ENCODE measurements at places on chromosomes 12 and 14.

- no peak for DNase-seq
Measured at GRCh38 chr14:87698481-87698880, 294.5 kb downstream of the GALC start.

- DNase-seq: no peak
Measured at GRCh38 chr14:90554341-90554740, 157.5 kb downstream of the CALM1 start.

GRCh38 chr12:102726686-102727085, 190.4 kb downstream of the PAH start:
- peak; percentile 1 for DNase-seq

DNA sequence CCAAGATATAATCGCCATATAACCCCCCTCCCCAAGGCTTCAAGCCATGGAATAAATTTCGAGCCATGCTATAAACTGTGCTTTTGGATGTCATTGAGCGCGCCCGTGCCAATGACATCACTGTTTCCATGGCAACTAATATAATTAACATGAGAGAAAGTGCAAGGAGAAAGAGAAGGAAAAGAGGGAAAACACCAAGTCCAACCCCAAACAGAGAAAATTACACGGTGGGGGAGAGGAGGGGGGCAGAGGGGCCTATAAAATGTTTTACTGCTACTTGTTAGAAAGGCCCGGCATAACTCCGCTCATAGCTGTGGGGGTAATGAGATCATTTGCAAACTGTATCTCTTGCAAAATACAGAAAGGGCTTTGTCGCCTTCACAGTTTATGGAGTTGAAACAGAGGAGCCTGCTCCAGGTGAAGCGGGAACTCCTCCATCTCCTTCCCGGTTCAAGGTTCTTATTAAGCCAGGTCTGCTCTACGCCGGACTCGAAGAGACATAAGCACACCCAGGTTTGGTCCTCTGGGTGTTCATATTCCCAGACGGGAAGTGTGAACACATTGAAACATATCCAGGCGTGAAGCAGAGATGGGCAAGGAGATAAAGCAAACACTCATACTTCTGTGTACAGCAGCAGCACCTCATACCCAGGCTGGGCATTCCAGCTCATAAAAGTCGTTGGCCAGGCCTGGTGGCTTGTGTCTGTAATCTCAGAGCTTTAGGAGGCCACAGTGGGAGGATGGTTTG, 99.1 kb upstream of the MAP1LC3B2 start:
- DNase-seq: peak; percentile 36

DNA sequence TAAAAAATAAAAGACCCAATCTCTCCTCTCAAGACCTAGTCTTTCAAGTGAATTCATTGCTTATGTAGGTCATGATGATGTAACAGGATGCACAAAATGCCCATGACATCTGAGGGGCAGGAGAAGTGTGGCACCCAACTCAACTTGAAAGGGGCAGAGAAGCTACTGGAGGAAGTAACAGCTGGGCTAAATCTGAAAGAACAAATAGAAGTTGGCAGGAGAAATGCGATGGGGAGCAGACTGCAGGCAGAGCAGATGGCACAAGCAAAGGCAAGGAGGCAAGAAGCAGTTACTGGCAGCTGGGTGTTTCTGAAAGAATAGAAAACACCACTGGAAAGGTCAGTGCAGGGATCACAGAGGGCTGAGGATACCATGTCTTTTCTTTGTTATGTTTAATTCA, 14.6 kb downstream of the SLC38A4 start:
- no peak for DNase-seq

DNA sequence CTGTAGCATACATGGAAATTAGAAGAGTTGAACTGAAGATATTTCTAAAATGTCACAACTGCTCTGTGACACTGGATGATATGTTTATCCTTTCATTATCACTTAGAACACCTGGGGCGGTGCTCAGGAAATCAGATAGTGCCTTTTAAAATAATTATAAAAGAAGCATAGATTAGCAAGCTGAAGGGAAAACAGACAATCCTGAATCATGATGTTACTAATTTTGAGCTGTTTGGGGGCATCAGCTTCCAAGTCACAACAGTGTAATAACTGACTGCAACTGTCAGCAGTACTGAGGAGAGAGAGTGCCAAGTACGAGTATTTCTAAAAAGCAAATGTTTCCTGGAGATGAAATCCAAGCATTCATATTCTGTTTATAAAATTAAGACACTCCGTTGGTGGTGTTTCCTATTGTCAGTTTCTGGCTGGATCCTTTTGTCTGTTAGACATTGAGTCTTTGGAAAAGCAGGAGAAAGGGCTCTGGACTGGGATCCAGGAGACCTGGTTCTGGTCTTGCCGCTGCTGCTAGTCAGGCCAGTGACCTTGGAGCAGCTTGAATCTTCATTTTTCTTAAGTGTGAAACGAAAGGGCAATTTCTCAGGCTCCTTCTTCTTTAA, 380.1 kb downstream of the EGLN3 start:
- DNase-seq: no peak

DNA sequence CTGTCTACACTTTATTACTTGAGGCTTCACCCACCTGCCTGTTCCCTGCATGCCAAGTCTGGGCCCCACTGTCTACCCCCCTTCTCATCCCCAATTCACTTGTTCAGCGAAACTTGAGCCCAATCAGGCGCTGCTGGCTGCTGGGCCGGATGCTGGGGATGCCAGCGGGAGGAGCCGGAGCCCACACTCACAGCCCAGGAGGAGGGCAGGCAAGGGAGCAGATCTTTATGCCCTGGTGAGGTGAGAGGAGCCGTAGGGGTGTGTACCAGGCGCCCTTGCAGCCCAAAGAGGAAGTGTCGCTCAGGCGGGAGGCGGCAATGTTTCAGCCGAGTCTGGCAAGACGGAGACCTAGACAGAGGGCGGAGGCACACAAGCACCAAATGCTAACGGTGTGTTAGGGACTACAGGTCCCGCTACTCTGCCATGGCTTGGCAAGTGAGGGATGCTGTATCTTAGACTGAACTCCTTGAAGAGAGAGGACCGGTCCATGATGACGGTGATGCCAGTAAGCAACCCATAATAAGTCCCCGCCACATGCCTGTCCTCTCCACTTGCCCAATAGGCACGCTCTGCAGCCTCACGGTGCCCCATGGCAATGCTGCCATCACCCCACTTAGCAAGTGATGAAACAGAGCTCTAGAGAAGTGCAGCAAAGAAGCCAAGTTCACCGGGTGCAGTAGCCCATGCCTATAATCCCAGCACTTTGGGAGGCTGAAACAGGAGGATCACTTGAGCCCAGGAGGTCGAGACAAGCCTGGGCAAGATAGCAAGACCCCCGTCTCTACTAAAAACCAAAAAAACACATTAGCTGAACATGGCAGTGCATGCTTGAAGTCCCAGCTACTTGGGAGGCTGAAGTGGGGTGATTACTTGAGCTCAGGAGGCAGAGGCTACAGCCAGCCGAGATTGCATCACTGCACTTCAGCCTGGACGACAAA, 41.6 kb downstream of the LRRC74A start:
- DNase-seq: no peak
